Heart left ventricle (tissue), 16 donors: ENCODE measurements at places on chromosomes 3 and 15. TPM values are rescaled to one million over a fixed set of nuclear protein-coding genes. Genes with fewer than 3 reads are reported as not detected.

Gene GOLGA8M
- 1.5 TPM for total RNA-seq

Gene IL16
- 1.2 TPM for total RNA-seq

Gene CCDC71
- total RNA-seq: 15.6 TPM

Gene DAG1
- 176 TPM for total RNA-seq

Gene C3orf49
- not detected for total RNA-seq
